Left ventricle myocardium inferior (tissue), 1 donor: ENCODE measurements at places on chromosomes 7 and 10.

- DNase-seq = no peak
Observed at GRCh38 chr7:80659120-80660055, 20.9 kb downstream of the CD36 start.

GRCh38 chr7:3188946-3189345 is 112.1 kb upstream of the SDK1 start:
- no peak for DNase-seq

- no peak for DNase-seq
Observed at GRCh38 chr10:121242741-121243608, 355.3 kb downstream of the FGFR2 start.

GRCh38 chr7:84077336-84077735 is 117.3 kb downstream of the SEMA3A start:
- DNase-seq = no peak

DNA sequence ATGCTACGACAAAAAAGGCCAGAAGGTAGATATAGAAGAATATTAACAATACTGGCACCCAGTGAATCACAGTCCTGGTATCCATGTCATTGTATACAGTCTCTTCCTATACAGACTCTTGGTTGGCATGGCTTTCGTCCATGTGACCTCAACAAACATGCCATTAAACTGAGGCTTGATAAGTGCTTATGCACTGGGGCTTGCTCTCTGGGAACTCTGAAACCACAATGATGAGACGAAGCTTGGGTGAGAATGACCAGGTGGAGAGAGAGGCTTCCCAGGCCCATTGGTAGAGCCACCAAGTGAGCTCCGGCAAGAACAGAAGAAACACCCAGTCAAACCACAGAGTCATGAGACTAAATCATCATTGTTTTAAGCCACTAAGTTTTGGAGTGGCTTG is 33.2 kb downstream of the PNPLA8 start:
- DNase-seq = no peak

GRCh38 chr7:114527589-114527988 is 113.0 kb downstream of the FOXP2 start:
- DNase-seq = no peak

DNA sequence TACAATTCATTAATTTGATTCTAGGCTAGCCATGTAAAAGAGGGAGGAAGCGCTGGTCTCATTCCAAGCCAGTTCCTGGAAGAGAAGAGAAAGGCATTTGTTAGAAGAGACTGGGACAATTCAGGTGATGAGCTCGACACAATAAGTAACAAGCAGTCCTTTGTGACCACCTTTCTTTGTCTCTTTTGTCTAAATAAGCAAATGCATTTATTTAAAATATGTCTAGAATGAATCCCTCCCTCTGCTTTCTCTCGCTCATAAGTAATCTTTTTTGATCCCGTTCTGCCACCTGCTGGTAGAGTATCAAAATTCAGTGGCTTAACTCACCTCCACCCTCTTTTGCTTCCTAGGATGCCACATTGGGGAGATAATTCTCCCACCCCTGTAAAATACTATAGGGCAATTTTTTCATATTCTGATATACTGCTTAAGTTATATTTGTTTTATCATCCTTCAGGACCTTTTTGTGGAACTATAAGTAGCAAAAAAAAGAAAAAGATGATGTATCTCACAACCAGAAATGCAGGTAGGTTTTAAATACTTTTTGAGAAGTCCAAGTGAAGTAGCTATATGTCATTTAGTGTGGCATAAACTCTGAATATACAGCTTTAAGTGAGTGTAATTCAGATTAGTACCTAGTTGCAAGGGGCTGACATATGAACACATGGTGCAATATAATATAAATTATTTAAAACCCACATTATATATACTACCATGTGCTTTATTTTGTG is 91.5 kb downstream of the GSDME start:
- no peak for DNase-seq

DNA sequence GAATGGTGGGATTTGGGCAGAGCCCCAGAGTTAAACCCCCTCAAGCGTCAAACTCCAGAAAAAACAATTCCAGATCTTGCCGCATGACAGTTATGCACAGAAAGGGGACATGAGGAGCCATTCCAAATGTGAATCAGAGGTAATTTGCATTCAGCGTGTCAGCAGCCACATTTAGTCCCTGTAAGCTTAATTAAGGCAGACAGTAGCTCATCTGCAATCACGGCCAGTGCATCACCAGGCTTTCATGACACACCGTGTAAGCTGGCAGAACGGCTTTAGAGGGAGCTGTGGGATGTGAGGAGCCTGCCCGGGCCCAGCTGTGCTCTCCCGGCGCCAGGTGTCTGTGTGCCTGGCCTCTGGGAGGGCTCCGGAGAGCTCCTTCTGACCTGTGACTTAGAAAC is 18.7 kb upstream of the PRKAG2 start:
- no peak for DNase-seq

- DNase-seq = no peak
Observed at GRCh38 chr10:117950408-117950807, 96.3 kb downstream of the RAB11FIP2 start.

DNA sequence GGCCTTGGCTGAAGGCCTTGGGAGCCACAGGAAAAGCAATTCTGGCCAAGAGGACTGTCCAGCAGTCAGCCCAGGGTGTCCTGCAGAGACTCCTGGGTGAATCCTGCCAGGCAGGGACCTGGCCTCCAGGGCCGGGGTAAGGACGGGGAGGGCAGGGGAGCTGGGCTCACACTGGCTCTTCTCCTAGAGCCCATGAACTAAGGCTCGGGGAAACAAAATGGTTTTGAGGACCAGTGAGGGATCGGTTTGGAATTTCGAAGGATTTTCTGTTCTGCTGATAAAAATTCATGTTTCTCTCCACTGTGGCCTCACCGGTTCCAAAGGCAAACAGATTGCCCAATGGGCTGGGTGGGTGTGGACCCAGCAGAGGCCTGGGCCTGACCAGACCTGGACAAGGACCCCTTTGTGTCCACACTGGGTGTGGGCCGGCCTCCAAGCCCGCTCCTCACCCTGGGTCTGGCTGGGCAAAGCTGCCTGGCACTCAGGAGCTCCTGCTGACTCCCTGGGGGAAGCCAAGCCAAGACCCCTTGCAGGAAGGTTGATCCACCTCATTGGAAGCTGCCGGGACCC is 27.3 kb downstream of the FAM20C start:
- DNase-seq = no peak

GRCh38 chr7:130900471-130901076 is 166.6 kb upstream of the KLF14 start:
- DNase-seq = no peak

GRCh38 chr7:115889669-115889984 is 140.9 kb downstream of the TFEC start:
- no peak for DNase-seq

- no peak for DNase-seq
Observed at GRCh38 chr7:20440472-20441105, 109.9 kb downstream of the ITGB8 start.

DNA sequence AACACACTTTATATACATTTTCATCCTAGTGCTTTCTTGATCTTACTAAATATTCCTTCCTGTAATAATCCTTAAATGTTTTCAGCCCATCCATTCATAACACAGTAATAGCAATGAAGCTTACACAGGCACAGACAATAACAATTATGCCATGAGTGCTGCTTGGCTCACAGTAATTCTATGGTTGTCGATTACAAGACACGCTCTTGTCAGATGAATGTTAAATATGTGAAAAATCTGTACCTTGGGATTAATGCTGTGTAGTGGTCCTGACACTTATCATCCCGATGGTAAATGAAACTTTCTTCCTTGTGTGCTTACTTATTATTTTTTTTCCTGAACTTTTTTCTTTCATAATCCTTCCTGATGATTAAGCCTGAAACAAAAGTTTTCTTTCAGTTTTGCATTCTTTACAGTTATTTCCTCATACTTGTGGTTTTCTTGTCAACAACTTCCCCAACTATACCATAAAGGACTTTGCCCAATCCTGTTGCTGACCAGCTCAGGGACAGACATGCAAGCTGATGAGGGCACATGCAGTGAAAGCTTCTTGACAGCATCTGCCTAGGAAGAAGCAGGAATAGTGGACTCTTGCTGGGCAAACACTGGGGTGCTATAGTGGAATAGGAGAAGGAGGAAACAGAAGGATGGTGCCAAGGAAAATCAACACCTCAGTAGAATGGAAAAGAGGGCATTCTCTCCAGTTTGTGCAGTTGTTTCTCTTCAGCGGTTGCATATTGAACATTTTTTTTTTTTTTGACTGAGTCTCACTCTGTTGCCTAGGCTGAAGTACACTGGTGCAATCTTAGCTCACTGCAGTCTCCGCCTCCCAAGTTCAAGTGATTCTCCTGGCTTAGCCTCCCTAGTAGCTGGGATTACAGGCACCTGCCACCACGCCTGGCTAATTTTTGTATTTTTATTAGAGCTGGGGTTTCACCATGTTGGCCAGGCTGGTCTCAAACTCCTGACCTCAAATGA is 6.7 kb upstream of the MGAM2 start:
- DNase-seq = no peak

DNA sequence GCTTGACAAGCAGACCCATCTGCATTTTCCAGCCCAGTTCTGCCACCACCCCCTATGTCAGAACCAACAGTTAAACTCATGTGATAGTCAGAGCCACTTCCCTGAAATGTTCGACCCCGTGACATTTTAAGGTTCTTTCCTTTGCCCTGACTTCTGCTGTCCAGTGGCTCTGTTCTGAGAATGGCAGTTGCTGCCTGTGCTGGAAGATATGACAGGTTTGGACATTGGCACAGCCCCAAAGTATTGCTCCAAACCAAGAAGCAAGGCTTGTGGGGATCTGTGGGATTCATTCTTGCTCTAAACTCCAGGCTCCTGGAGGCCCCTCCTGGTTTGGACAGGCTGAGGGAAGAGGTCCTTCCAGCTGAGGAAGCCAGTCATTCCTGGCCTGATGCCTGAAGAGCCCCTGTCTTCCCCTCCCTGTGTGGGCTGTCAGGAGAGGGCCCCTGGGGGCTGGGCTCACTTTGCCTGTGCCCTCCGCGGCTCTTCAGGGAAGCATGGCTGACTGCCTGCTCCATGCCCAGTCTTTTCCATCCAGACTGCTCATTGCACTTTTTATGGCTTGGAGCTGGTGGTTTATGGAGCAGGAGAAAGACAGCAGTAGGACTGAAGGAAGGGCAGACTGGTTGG is 138.0 kb downstream of the CDH23 start:
- peak; percentile 11 for DNase-seq

DNA sequence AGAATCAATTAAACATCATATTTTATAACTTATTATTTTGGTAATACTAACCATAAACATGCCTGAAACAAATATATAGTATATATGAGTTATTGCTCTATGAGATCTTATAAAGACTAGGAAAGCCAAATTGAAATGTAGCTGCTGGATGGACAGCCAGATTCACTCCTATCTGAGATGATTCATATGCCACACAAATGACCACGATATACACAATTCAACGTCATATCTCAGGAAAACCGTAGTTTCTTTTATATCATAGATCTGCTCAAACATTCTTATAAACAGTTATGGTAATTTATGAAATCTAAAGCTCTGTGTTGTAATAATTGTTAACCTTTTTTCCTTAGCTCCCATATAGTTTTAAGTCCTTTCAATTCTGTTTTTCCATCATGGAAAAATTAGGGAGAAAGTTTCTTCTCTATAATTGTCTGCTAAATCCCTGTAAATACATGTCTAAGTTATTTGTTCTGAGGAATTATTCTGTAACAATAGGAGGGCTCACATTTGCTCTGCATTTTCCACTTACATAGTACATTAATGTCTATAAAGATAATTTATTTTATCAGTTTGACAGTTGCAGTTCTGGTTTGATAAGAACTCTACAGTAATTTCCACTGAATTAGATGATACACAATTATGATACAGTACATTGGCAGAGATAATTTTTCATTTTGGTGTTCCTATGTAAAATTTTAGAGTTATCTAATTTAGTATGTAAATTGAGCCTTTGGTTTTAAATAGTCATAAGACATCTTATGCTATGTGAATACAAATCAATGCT is 42.7 kb downstream of the GNAT3 start:
- DNase-seq = no peak

- no peak for DNase-seq
Observed at GRCh38 chr7:22980422-22980821, 33.5 kb downstream of the HYCC1 start.

DNA sequence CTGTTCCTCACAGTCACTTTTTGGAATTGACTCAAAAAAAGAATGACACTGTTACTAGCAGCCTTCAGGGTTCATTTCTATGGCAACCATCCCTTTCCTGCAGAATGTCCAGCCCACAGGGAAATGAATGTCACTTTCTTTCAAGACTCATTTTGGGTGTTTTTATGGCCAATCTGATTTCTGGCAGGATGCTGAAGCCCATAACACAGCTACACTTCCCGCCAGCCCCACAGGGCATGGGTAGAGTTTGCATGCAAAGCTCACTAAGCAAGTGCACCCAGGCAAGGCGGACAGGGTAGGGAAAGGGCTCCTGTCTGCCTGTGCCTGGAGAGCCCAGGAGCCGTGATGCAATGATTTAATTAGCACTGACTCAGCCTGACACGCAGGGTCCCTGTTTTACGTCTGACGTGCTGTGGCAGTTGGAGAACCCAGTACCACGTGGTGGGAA is 26.1 kb upstream of the GPAM start:
- DNase-seq = no peak

DNA sequence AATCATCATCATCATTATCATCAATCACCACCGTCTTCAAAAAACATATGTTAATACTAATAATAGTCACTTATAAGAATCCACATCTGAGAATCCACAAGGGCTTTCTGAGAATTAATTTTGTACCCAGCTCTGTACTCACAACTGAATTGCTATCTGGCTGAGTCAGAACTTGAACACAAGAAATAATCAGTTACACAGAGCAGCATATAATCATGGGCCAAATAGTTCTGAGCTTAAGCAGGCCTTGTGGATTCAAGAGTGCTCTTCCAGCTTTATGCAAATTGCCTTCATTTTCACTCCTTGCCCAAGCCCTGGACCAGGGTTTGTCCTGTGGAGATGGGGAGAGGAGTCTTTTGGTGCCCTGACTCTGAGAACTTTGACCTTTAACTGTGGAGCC is 304.5 kb downstream of the ZNF248 start:
- DNase-seq = no peak

GRCh38 chr7:147774461-147774860 is 816.1 kb upstream of the C7orf33 start:
- no peak for DNase-seq

GRCh38 chr10:84696610-84697009 is 368.2 kb downstream of the CCSER2 start:
- no peak for DNase-seq

GRCh38 chr7:35874886-35875285 is 74.0 kb downstream of the SEPTIN7 start:
- no peak for DNase-seq

DNA sequence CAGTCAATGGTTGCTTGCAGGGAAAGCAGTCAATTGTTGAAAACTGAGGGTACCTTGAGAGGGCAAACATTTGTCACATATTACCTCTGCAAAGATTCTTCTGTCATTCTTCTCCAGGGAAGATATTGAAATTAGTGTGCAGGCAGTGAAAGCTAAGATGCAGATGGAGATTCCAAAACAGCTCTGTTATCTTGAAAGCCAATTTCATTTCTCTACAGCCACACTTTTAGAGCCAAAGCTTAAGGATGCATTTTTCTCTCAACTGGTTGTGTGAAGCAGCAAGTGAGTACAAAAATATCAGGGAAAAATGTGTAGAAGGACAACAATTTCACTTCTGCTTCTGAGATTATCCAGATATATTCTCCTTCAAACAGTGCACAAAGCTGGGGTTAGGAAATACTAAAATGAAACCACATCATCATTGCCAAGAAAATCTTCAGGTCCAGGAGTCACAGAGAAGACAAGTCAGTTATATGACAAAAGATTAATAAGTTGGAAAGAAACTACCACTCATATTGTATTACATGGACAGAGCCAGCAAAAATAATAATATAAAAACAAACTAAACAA is 16.3 kb downstream of the SGMS1 start:
- no peak for DNase-seq
